MCF 10A (cell line): ENCODE measurements at places on chromosomes 16 and 17.
A peak's percentile ranks its signal among the peaks of the same experiment; 100 is the strongest.

DNA sequence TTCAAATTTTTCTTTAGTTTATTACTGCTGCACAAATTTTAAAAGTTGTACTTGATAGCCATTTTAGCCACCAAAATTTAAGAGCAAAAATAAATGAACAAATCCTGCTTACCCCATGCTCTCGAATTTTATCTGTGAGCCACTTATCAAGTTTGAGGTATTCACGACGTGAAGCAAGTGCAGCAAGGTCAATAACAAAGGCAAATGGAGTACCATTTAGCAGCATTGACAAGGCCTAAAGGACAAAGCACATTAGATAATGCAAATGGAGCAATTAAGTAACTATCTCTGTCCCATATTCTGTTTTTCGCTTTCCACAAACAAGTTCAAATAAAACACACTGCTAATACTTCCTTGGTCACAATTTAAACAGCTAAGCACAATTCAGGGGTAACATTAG lies 54.7 kb downstream of the CNOT1 start:
- H3K27ac ChIP-seq = no peak overlapping the region
- no peaks in the 10 kb centered on the region for H3K4me1 ChIP-seq
- H3K27me3 ChIP-seq = no peaks in the 10 kb centered on the region
- no peak overlapping the region for H3K4me3 ChIP-seq
- no peak for DNase-seq

GRCh38 chr16:51707666-51708065 lies 556.6 kb upstream of the SALL1 start:
- H3K27ac ChIP-seq = no peak overlapping the region
- no peak overlapping the region for H3K4me3 ChIP-seq
- DNase-seq = no peak
- peaks cover 4% of the 10 kb centered on the region for H3K36me3 ChIP-seq

DNA sequence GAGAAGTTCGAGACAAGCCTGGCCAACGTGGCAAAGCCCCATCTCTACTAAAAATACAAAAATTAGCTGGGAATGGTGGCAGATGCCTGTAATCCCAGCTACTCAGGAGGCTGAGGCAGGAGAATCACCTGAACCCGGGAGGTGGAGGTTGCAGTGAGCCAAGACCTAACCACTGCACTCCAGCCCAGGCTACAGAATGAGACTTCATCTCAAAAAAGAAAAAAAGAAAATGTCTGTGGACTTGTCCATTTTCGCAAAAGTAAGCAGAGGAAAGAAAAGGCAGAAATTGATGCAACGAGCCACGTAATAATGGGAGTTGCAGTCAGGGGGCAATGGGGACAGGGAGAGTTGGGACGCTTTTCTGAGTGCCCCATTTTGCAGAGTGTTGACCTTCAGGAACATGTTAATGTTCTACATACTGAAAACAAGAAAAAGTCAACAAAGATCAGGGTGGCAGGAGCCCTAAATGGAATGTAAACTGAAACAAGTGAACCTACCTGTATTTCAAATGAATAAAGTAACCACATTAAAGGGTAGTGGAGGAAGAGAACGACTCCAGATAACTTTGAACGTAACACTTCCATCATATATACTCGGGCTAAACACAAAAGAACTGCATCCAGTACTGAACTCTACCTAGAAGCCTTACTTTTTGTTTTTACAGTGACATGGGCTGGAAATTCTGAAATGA lies 76.4 kb downstream of the CNGB1 start:
- H3K27me3 ChIP-seq = no peaks in the 10 kb centered on the region
- H3K27ac ChIP-seq = peak overlapping the region; percentile 92
- DNase-seq = no peak
- H3K36me3 ChIP-seq = peaks cover 6% of the 10 kb centered on the region
- H3K4me1 ChIP-seq = peaks cover 34% of the 10 kb centered on the region

DNA sequence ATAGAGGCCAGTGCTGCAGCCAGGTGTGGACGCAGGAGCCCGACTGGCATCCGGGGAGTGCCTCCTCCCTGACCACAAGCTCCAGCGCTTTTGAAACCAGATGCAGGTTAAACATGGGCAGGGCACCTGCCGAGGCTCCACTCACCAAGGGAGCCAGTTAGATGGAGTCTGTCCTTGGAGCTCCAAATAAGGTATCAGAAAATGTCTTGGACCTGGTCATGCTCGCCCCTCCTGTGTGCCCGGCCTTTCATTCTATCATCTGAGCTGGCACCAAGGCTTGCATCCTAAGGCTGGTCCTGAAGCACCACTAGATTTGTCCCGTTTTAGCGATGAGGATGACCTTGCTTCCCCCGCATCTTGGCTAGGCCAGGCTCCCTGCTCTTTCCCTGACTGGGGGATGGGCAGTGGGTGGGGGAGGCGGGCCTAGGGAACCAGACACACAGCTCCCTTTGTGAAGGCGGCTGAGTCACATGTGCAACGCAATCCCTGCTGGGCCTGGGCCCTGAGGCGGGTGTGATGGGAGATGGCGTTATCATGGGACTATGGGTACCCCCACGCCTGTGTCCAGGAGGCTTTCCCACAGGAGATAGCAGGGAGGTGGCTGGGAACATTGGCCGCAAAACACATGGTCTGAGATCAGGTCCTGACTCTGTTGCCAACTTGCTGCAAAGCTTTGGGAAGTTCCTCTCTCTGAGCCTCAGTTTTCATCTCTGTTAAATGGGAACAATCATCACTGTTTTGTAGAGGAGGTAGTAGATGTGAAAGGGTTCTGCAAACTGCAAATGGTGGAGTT lies 5.0 kb upstream of the ADGRG1 start:
- peaks cover 60% of the 10 kb centered on the region for H3K4me1 ChIP-seq
- no peak overlapping the region for H3K4me3 ChIP-seq
- DNase-seq = peak; percentile 93
- H3K27me3 ChIP-seq = no peaks in the 10 kb centered on the region
- H3K36me3 ChIP-seq = peaks cover under 1% of the 10 kb centered on the region
- H3K27ac ChIP-seq = peak overlapping the region; percentile 35

DNA sequence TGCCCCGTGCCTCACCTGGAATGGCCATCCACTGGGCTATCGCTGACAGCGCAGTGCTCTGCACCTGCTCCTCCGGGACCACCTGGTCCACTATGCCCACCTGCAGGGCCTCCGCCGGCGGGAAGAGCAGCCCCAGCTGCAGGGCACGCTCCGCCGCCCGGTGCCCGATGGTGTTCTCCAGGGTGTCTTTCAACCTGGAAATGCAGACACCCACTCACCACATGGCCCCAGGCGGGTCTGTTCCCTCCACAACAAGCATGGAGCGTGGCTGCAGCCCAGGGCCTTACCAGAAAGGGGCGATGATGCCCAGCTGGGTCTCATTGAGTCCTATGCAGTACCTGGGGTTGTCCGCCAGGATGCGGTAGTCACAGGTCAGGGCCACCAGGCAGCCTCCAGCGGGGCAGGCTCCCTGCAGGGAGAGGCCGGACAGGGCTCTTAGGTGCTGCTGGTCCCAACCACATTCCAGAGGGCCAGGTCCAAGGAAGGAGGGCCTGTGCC lies 6.8 kb downstream of the DNASE1L2 start:
- H3K27me3 ChIP-seq = no peaks in the 10 kb centered on the region
- H3K4me1 ChIP-seq = peaks cover 5% of the 10 kb centered on the region
- no peak overlapping the region for H3K4me3 ChIP-seq
- DNase-seq = no peak
- H3K36me3 ChIP-seq = peaks cover 63% of the 10 kb centered on the region

DNA sequence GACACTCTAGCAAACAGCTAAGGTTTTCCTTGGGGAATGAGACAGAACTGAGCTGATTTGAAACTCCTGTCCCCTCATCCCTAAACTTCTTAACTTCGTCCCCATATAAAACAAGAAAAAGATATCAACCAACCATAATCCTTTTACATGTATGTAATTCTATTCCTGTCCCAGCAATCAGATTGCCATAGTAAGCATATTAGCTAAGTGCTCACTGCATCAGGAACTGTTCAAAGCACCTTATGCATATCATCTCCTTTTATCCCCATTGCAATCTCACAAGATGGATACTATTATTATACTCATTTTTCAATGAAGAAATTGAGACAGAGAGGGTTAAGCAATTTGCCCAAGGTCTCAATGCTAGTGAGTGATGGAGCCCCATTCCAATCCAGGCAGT lies 6.8 kb downstream of the KIF18B start:
- peak; percentile 14 for DNase-seq
- H3K4me3 ChIP-seq = peak overlapping the region; percentile 53
- H3K27ac ChIP-seq = peak overlapping the region; percentile 77
- H3K4me1 ChIP-seq = peaks cover 19% of the 10 kb centered on the region

GRCh38 chr16:52512297-52512987 lies 34.5 kb downstream of the TOX3 start:
- no peak overlapping the region for H3K4me3 ChIP-seq
- no peak for DNase-seq
- H3K27me3 ChIP-seq = no peaks in the 10 kb centered on the region
- H3K4me1 ChIP-seq = no peaks in the 10 kb centered on the region
- H3K36me3 ChIP-seq = no peaks in the 10 kb centered on the region

DNA sequence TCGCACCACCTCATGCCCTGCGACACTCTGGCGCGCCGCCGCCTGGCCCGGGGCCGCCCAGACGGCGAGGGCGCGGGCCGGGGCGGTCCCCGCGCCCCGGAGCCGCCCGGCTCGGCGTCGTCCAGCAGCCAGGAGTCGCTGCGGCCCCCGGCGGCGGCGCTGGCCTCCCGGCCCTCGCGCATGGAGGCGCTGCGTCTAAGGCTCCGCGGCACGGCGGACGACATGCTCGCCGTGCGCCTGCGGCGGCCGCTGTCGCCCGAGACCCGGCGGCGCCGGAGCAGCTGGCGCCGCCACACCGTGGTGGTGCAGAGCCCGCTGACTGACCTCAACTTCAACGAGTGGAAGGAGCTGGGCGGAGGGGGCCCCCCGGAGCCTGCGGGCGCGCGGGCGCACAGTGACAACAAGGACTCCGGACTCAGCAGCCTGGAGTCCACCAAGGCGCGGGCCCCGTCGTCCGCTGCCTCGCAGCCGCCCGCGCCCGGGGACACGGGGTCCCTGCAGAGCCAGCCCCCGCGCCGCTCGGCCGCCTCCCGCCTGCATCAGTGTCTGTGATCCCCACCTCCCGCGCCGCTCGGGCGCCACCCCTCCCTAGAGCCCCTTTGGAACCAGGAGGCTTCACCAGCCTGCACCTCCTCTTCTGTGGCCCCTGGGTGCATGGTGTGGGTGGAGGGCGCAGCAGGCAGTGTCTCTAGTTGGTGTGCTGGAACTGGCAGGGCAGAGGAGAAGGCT lies 82.3 kb downstream of the ARHGAP23 start:
- DNase-seq = no peak
- peaks cover 9% of the 10 kb centered on the region for H3K27me3 ChIP-seq
- H3K27ac ChIP-seq = no peak overlapping the region
- peaks cover 6% of the 10 kb centered on the region for H3K36me3 ChIP-seq
- no peak overlapping the region for H3K4me3 ChIP-seq
- H3K4me1 ChIP-seq = peaks cover 7% of the 10 kb centered on the region

DNA sequence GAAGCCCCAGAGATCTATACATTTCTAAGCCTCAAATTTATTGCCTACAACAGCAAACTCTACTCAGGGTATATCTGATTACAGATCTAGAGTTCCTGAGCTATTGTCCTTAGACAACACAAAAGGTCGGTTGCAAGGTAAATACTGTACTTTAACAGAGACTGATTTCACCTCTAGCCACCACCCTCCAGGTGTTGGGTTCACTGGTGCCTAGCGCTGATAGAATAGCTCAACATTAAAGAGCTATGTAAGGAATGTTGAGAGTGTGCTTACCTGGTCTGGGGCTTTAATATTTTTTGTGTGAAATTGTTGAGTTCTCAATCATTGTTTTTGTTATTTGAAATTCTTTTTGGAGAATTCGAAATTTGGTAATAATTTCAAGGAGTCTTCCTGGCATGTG lies 277.0 kb upstream of the PSMD7 start:
- H3K27ac ChIP-seq = no peak overlapping the region
- peaks cover 63% of the 10 kb centered on the region for H3K27me3 ChIP-seq
- no peaks in the 10 kb centered on the region for H3K36me3 ChIP-seq
- H3K4me3 ChIP-seq = no peak overlapping the region
- H3K4me1 ChIP-seq = no peaks in the 10 kb centered on the region

- no peaks in the 10 kb centered on the region for H3K4me1 ChIP-seq
- no peak for DNase-seq
- H3K36me3 ChIP-seq = peaks cover 39% of the 10 kb centered on the region
- no peak overlapping the region for H3K27ac ChIP-seq
- H3K27me3 ChIP-seq = no peaks in the 10 kb centered on the region
- H3K4me3 ChIP-seq = no peak overlapping the region
Observed at GRCh38 chr17:60645918-60646523, 31.6 kb upstream of the BCAS3 start.

GRCh38 chr17:3804503-3804931 lies 3.5 kb upstream of the ITGAE start:
- H3K4me3 ChIP-seq = no peak overlapping the region
- H3K4me1 ChIP-seq = no peaks in the 10 kb centered on the region
- no peak overlapping the region for H3K27ac ChIP-seq
- peaks cover 26% of the 10 kb centered on the region for H3K36me3 ChIP-seq
- no peak for DNase-seq

- DNase-seq = peak; percentile 99
- H3K27ac ChIP-seq = peak within 1 kb of the TSS; percentile 57
- peaks cover 11% of the 10 kb centered on the region for H3K36me3 ChIP-seq
- H3K27me3 ChIP-seq = no peaks in the 10 kb centered on the region
- H3K4me3 ChIP-seq = peak within 1 kb of the TSS; percentile 77
Observed at GRCh38 chr17:49677933-49678847, at the start of gene SPOP. SPOP (minus strand) TSS chr17:49678097; CDS start chr17:49622810, 55,287 bp downstream.

- H3K27ac ChIP-seq = no peak overlapping the region
- H3K4me3 ChIP-seq = no peak overlapping the region
- H3K36me3 ChIP-seq = peaks cover 98% of the 10 kb centered on the region
- H3K27me3 ChIP-seq = no peaks in the 10 kb centered on the region
Observed at GRCh38 chr16:53291757-53292392, 142.4 kb upstream of the RBL2 start.

GRCh38 chr17:59641799-59642484 lies 22.2 kb downstream of the CLTC start:
- H3K4me3 ChIP-seq = no peak overlapping the region
- H3K36me3 ChIP-seq = peaks cover 67% of the 10 kb centered on the region
- H3K27ac ChIP-seq = peak overlapping the region; percentile 76
- H3K27me3 ChIP-seq = no peaks in the 10 kb centered on the region
- H3K4me1 ChIP-seq = peaks cover 24% of the 10 kb centered on the region

GRCh38 chr16:3952737-3953131 lies 72.2 kb upstream of the CREBBP start:
- H3K36me3 ChIP-seq = no peaks in the 10 kb centered on the region
- H3K27ac ChIP-seq = no peak overlapping the region
- peak; percentile 45 for DNase-seq
- no peak overlapping the region for H3K4me3 ChIP-seq

DNA sequence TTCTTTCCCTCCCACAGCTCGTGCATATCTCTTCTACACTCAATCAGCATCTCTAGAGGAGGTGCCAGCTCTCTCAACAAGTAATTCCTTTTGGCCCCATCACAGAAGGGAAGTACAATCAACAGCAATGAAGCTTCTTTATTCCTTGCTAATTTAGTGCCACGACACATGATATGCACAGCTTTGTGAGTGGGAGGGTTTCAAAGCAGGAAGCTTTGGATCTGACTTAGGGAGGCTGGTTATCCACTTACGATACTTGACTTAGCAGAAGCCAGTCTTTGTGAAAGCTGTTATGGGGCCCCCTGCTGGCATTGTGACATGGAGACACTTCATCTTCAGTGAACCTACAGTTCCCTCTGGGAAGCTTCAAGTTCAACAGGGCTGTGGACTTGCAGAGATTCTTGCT lies 81.0 kb downstream of the TMEM100 start:
- no peak overlapping the region for H3K27ac ChIP-seq
- DNase-seq = peak; percentile 78
- no peaks in the 10 kb centered on the region for H3K27me3 ChIP-seq

GRCh38 chr17:43698678-43699437 lies 37.1 kb upstream of the MEOX1 start:
- no peak overlapping the region for H3K27ac ChIP-seq
- no peak for DNase-seq
- no peak overlapping the region for H3K4me3 ChIP-seq
- H3K36me3 ChIP-seq = no peaks in the 10 kb centered on the region
- peaks cover 6% of the 10 kb centered on the region for H3K4me1 ChIP-seq
- no peaks in the 10 kb centered on the region for H3K27me3 ChIP-seq
